ENCODE measurements at places on chromosomes 4 and X.

DNA sequence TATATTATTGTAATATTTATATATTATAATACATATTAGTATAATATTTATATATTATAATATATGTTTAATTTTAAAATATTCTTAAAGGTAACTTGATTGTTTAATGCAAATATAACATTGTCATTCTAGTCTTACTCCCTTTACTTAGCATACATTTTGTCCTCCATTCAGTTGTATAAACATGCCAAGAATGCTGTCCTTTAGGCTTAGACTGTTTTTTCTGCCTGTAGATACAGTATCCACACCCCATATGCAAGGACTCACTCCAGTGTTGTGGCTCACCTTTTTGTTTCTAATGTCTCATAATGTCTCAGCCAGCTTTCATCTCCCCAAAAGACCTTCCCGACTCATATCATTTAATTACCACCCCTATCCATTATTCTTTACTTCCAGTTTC is 2110.0 kb downstream of the PCDH7 start:
- DNase-seq, result no peak

- DNase-seq, result no peak
These were observed 38.8 kb downstream of the TAPT1 start for GRCh38 chr4:16187455-16187854.

- DNase-seq, result no peak
These were observed 14.4 kb upstream of the DCAF8L1 start for GRCh38 chrX:27995611-27996010.

- DNase-seq, result no peak
These were observed 106.8 kb downstream of the ATG4A start for GRCh38 chrX:108198420-108198819.

DNA sequence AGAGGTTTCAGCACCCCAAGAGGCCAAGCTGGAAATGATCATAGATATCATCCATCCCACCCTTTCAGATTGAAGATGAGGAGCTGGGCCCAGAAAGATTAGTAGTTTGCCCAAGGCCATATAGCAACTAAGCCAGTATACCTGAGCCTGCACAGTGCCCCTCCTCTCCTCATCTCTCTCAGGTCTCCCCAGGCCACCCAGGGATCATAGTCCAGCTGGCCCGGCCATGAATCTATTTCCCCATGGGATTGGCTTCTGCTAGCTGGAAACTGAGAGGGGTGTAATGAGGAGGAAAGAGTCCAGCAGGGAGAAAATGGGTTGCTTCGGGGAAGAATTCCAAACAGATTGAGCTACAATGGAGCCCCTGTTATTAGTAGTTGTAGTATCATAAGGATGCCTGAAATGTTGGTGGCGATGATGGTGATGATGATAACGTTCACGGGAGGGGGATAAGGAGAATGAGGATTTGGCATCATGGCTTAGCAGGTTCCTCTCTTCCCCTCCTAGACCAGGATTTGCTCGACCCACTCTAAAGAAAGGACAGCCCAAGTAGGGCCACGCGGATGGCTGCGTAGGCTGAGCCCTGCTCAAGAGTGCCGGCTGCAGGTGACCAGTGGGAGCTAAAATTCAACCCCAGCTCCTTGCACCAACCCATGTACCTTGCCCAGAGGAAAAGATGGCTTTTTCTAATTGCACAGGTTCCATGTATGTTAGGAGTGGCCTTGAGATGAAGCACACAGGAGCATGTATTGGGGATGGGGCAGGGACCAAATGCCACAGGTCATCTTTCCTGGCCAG is 117.8 kb upstream of the PJA1 start:
- DNase-seq, result no peak

DNA sequence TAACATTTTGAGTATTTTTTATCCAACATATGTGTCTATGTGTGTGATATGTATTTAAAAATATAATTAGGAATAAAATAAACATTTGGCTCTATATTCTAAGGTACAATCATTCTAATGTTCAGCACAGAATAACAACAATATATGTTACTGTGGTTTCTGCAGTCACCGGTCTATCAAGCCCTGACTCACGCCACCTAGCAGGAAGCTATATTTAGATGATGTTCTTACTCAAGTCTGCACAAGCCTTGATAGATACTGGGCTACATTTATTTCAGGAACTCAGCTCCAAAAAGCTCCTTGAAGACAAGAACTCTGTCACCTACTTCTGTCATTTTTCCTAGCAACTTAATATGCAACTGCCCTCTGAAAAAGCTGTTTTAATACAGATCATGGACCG is 152.0 kb upstream of the FTHL17 start:
- DNase-seq, result no peak

GRCh38 chrX:27591938-27592337 is 1.8 kb downstream of the DCAF8L2 start:
- no peak for DNase-seq

DNA sequence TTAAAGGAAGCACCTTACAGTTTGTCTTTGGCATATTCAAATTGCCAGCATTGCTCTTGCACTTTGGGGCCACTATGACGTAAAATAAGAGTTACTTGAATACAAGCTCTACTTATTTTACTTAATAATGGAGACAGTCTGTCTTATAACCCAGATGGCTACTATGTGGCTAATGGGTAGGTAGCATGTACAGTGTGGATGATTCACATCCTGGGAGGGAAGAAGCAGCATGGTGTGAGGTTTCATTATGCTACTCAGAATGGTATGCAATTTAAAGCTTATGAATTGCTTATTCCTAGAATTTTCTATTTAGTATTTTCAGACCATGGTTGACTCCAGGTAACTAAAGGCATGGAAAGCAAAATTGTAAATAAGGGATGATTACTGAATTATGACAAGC is 761.8 kb upstream of the ATOH1 start:
- DNase-seq, result no peak

DNA sequence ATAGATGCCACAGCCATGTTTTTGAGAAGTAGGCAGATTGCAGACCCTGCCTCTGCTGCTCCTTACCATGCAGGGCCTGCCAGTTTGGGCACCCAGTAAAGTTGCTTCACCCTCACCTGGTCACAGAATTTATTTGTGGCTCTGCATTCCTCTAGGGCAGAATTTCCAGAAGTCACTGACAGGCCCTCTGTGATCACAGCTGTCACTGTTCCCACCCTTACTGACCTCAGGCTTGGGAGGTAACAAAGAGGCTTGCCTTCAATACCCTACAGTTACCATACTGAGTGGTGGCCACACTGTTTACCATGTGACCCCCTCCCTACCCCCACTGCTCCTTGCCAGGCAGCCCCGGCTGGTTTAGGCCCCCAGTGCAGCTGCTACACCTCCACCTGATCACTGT is 375.1 kb downstream of the SH3BGRL start:
- DNase-seq, result no peak

DNA sequence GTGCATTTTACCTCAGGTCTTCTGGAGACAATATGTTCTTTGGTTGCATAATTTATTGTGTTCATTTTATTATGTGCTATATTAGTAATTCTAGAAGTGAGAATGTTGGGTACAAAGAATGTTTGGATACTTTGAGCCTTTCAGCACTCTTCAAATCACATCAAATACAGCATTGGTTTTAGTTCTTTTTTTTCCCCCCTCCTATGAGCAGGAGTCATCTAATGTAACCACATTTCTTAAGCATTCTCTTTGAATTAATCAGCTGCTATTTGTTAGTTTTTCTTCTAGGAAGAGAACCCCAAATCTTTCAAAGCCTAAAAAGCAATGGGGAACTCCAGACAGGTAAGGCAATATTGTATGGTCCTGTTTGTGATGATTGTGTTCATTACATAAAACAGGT is 46.7 kb downstream of the ARL9 start:
- no peak for DNase-seq

DNA sequence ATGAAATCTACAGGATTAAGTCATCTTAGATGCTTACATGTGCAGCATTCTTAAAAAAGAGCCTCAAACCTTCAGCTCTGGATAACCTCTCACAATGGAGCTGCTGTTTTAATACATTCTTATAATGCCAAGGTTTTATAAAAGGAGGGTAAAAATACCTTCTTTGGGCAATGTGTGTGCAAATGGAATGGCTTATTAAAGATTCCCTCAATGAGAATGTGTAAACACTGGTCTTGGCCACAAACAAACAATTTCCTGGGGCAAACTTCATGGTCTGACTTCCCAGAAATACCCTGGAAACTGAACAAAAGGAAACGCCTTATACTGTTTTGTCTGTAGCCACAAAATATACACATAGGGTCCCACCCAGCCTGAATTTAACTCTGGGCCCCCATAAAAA is 148.6 kb upstream of the INTU start:
- no peak for DNase-seq

DNA sequence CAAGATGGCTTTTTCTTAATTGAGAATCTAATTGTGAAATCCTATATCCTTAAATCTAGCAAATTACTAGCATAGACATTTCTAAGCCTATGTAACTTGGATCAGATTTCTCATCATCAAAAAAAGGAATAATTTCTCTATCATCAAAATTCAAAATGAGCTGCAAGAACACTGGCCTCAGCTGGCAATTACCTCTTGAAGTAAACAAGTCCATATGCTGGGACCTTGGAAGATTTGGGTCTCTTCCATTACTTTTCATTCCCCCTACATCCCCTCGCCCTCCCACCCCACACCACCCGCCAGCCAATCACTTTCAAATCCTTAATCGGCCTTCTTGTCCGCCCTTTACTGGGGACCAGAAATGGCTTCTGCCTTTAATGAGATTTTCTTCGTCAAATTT is 23.3 kb upstream of the MBTPS2 start:
- DNase-seq, result no peak

GRCh38 chrX:120087289-120088017 is 10.0 kb upstream of the RHOXF2B start:
- no peak for DNase-seq

- DNase-seq, result no peak
These were observed 4.0 kb downstream of the DCLK2 start for GRCh38 chr4:150082241-150082640.

DNA sequence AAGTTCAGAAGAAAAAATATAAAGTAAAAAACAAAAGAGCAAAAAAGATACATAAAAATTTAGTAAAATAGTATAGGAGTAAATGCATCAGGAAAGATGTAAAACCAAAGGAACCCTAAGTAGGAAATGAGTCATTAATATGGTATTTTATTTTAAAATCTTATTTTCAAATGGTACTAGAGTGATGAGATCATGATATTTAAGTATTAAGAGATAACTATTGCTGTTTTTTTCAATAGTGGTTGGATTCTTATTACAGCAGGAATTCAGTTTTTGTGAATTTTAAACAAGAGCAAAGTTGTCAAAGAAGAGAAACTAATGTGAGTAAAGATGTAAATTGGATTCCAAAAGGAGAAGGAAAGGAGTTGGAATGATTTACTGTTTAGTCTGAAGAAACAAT is 20.0 kb downstream of the EMCN start:
- no peak for DNase-seq

GRCh38 chr4:168361365-168362024 is 42.9 kb upstream of the DDX60 start:
- no peak for DNase-seq

All from stimulated activated CD8-positive, alpha-beta memory T cell treated with anti-CD3 and anti-CD28 coated beads, Interleukin-7, amount 100 ng/mL, for 1 hour (primary cell).